Activated CD4-positive, alpha-beta T cell treated with anti-CD3 and anti-CD28 coated beads, Interleukin-2, amount 50 U/mL, for 48 hours (primary cell): ENCODE measurements at places on chromosomes 11 and 22.

DNA sequence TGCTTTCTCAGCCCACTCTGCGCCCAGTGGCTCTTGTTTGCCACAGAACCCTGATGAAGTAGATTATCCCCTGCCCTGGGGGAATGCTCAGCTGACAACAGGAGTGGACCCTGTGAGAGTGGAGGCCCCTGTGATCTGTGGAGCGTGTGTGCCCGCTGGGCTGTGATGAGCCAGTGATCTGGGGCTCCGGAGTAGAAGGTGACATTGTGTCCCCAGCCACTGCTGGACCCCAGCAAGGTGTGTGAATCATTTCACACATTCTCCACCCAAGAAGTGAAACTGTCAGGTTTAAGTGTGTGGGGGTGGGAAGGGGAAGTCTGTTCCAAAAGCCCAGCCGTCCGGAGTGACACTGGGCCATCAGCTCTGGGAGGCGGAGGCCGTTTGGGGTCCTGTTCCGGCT lies 33.1 kb upstream of the GRAMD4 start:
- DNase-seq, result peak; percentile 13

DNA sequence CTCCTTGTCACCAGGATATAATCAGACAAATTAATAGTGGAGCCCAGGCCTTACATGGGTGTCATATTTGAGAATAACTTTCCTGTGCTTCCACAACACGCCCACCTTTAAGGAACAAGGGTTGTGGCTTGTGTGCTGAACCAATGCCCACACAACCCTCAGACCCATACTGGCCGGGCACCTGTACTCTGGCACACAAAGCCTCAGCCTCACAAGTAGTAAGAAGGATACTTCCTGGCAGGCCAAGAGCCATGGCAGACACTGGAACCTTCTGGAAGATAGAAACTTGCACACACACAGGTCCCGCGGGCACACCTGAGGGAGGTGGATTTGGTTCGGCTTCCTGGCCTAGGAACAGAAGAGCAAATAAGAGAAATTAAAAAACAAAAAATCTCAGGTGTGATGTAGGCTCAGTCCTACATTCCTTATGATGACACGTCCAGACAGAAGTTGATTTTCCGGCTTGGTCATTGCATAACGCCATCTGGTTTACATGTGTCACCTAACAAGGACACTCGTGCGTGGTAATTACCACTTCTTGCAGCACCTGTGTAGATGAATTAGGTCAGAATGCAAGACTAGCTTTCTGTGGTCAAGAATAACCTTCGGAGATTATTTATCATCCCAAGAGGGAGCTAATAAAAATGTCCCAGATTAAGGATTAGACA lies 5.8 kb upstream of the BRD1 start:
- no peak for DNase-seq

GRCh38 chr11:44765026-44765595 lies 38.3 kb downstream of the TSPAN18 start:
- DNase-seq, result no peak

GRCh38 chr11:78050964-78051831 lies 12.5 kb upstream of the THRSP start:
- DNase-seq, result no peak

GRCh38 chr11:96186806-96187205 lies 156.2 kb downstream of the MAML2 start:
- no peak for DNase-seq

DNA sequence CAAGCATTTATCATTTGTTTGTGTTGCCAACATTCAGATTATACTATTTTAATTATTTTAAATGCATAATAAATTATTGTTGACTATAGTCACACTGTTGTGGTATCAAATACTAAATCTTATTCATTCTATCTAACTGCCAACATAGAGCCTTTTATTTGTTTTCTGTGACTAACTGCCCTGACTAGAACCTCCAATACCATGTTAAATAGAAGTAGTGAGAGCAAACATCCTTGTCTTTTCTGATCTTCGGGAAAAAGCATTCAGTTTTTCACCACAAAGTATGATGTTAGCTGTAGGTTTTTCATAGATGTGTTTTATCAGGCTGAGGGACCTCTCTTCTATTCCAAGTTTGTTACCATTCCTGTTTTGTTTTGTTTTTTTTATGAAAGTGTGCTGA lies 15.2 kb downstream of the TRIM34 start:
- DNase-seq, result no peak

GRCh38 chr11:10490398-10491241 lies 35.6 kb downstream of the AMPD3 start:
- no peak for DNase-seq

DNA sequence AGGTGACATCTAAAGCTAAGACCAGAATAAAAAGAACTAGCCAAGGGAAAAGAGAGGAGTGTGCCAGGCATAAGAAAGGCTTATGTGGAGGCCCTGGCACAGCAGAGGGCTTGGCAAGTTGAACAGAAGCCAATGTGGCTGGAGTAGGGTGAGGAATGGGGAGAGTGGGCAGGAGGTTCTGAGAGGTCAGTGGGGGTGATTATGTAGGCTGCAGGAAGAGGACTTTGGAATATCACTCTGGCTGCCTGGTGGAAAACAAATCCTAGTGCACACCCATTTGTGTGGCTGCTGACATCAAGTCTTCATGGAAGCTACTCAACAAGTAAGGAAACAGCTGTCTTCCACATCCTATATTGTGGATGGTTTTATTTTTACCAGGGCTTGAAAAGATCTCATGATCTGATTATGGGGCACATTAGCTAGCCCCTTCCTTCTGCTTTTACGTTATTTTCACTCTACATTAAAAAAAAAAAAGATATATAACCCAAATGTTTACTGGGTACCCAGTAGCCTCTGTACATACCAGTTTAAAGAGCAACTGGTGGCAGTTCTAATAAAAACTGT lies 3.4 kb downstream of the MRPL16 start:
- DNase-seq, result no peak

DNA sequence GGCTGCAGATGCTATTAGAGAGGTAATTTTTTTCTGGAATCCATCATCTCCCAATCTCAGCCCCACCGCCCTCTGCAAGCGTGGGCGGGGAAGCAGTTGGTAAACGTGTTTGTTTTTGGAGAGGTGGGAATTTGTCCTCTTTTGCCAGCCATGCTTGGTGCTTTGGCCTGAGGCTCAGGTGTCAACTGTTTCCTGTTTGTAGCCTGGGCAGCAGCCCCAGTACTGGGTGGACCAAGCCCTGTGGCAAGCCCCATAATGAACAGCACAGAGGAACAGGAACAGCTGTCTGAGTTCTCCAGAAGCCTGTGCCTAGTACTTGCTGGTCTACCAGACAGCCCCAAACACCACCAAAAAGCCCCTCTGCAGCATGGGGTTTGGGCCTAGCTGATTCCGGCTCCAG lies 39.6 kb downstream of the POU2F3 start:
- no peak for DNase-seq

DNA sequence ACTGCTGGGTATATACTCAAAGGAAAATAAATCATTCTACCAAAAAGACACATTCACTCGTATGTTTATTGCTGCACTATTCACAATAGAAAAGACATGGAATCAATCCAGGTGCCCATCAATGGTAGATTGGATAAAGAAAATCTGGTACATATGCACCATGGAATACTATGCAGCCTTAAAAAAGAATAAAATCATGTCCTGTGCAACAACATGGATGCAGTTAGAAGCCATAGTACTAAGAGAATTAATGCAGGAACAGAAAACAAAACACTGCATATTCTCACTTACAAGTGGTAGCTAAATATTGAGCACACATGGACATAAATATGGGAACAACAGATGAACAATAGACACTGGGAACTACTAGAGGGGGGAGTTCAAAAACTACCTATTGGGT lies 96.3 kb downstream of the FAM76B start:
- DNase-seq, result no peak

- no peak for DNase-seq
These were observed 28.9 kb upstream of the CARS1 start for GRCh38 chr11:3086114-3086513.

DNA sequence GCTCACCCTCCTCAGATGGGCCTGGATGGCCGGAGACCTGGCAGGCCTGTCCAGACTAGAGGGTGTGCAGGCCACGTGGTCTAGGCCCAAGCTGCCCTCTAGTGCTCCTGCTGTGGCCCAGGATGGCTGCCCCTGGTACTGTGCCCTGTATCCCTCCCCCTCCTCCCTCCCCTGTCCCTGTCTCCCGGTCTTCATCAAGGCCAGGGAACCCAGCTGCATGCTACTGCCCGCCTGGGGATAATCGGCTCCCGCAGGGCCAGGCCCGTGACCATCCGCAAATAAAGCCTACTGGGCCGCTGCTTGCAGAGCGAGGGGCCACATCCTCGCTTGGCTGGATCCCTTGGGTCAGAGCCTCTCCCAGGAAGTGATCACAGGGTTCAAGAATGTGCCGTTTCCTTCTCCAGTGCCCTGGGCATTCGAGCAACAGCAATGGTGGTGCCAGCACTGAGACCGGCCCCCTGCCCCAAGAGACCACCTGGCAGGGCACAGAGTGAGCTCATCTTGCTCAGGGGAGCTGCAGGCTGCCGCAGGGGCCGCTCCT lies 51.1 kb downstream of the WNT7B start:
- no peak for DNase-seq

- no peak for DNase-seq
These were observed 77.7 kb upstream of the FAM181B start for GRCh38 chr11:82811369-82811768.

GRCh38 chr11:55714982-55715888 lies 53.2 kb downstream of the OR4C6 start:
- peak; percentile 24 for DNase-seq

DNA sequence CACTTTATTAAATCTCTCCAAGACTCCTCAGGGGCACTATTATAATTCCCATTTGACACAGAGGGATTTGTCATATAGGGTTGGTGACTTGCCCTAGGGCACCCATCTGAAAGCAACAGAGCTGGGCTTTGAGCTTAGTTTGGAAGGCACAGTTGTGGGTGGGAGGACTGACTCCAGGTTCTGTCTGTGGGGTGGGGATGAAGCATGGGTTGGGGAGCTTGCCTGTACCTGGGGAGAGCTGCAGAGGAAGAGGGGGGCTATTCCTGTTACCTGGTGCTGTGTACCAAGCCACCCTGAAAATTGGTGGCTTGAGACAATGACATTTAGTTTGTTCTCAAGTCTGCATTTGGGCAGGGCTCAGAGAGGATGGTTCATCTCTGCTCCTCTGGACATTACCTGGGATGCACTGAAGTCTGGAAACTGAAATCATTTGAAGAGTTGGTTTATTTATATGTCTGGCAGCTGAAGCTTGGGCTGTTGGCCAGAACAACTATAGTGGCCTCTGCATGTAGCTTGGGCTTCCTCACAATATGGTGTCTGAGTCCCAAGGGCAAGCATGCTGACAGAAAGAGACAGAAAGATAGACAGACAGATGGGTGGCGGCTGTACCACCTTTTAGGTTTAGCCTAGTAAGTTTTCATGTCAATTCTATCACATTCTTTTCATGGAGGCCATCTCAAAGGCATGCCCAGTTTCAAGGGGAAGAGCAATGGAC lies 44.9 kb downstream of the LRRC32 start:
- DNase-seq, result no peak

DNA sequence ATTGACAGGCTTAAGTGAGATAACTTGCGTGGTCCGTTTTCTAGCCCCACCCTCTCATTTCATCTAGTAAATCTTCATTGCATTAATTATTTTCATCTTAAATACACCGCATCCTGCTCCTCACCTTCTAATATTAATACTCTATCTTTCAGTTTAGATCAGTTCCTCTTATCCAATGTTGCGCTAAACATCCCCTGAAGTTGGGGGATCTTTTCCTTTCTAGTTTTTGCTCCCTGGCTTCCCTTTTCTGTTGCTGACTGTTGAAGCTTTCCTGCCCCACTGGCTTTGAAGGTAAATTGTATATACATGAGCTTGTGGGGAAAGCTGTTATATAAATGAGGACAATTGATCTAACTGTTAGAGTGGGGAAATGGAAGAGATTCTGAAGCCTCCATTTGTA lies 7.2 kb downstream of the CAT start:
- no peak for DNase-seq

GRCh38 chr11:70145071-70145470 lies 58.0 kb upstream of the FADD start:
- DNase-seq, result no peak

- peak; percentile 69 for DNase-seq
These were observed 416 bp upstream of the GAB2 start for GRCh38 chr11:78417888-78418583.

DNA sequence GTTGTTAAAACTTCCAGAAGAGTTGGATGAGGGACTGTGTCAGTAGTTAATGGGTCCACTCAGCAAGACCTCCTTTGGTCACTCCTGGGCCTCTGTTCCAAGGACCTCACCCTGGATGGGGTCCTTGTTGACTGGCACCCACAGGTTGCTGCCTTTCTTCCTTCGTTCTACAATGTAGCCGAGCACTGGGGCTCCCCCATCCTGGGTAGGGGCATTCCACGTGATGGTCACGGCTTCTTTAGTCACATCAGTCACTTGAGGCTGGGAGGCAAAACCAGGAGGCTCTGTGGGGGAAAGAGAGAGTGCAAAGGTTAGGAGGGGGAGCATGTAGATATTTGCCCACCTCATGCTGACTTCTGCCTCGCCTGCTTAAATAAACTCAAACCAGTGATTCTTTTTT lies 12.0 kb downstream of the TMEM86A start:
- DNase-seq, result no peak

DNA sequence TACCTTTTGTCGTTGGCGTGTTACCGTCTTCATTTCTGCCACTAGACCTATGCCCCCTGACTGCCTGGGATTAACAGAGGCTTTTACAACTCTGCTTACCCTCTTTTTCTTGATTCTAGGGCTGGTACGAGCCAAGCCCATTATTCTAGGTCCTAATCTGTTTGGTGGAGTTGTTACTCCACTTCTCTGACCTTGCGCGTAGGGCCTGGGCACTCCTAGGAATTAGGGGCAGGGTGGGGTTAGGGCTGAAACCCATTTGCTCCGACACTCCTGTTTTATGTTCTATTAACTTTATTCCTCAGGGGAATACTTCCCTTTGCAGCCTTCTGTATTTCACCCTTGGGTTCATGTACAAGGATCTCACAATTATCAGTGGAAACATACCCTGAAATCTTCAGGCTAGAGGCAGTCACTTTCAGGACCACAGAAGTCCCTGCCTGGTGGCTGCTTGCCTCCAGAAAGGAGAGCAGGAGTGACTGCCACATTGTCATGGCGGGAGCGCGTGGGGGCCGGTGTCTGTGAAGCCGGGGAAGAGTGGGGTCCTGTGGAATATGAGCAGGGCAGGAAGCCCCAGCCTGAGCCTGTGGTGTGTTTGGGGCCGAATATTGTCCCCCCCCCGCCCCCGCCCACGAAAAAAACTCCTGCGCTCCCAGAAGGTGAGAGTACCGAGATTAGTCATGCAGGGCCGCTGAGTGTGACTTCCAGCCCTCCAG lies 731 bp upstream of the SLC37A2 start:
- DNase-seq, result no peak

- no peak for DNase-seq
These were observed 18.2 kb downstream of the PATZ1 start for GRCh38 chr22:31327806-31328543.

GRCh38 chr11:34514597-34514996 lies 1.0 kb upstream of the ELF5 start:
- no peak for DNase-seq

DNA sequence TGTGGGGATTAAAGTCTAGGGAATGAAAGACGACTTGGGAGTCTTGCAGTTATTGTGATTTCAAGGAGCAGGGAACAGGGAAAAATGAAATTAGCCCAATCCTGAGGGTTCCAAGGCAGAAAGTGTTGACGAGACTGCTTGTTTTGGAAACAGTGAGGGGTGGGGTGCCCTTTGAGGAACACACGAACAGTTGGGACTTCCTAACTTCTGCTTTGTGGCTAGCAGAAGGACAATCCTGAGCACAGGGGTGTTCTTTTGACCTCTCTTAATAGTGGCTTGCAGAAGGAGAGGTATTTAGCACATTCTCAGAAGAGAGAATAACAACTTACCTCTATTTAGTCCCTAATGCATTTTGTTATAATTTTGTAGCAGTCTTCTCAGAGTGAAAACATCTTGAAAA lies 545.9 kb upstream of the ARHGAP42 start:
- no peak for DNase-seq

GRCh38 chr11:126118806-126119205 lies 56.1 kb upstream of the CDON start:
- DNase-seq, result no peak
